Activated CD8-positive, alpha-beta memory T cell treated with anti-CD3 and anti-CD28 coated beads, Interleukin-2, amount 50 U/mL, for 4 hours (primary cell): ENCODE measurements at places on chromosomes 11 and 22.

- DNase-seq: no peak
Observed at GRCh38 chr11:62883673-62884072, 3.0 kb downstream of the SLC3A2 start.

DNA sequence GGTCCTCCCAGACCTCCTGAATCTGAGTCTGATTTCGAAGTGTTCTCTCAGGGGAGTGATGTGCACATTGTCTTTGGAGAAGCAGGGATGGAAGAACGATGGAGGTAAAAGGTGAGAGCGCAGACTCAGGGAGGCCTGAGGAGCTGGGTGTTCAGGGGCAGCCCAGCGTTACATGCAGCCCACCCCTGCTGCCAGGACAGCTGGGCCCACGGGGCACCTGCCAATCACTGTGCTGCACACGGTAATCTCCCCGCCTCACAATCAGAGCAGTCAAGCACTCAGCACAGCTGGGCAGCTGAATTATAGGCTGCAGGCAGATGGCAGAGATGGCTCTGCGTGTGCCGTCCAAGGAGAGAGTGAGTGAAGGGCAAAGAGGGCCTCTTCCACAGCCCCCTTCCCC, 17.9 kb upstream of the HTR3A start:
- no peak for DNase-seq

DNA sequence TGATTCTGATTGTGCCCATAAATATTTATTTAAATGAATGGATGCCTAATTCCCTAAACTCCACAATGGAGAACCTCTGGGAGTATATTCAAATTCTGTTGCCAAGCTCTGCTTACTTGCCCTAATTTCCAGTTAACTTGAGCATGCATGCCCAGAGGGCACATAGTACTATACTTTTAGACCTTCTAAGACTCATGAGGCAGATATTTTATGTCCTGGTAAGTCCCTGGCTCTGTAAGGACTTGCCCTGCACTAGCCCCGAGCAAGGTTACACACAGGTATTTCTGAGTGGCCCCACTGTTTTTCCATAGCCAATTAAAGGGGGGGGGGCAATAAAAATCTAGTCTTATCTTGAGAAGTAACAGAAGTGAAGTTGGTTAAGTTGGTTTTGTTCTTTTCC, 21.1 kb upstream of the CAPRIN1 start:
- no peak for DNase-seq

- no peak for DNase-seq
Observed at GRCh38 chr22:39173050-39173706, 20.7 kb upstream of the CBX7 start.

DNA sequence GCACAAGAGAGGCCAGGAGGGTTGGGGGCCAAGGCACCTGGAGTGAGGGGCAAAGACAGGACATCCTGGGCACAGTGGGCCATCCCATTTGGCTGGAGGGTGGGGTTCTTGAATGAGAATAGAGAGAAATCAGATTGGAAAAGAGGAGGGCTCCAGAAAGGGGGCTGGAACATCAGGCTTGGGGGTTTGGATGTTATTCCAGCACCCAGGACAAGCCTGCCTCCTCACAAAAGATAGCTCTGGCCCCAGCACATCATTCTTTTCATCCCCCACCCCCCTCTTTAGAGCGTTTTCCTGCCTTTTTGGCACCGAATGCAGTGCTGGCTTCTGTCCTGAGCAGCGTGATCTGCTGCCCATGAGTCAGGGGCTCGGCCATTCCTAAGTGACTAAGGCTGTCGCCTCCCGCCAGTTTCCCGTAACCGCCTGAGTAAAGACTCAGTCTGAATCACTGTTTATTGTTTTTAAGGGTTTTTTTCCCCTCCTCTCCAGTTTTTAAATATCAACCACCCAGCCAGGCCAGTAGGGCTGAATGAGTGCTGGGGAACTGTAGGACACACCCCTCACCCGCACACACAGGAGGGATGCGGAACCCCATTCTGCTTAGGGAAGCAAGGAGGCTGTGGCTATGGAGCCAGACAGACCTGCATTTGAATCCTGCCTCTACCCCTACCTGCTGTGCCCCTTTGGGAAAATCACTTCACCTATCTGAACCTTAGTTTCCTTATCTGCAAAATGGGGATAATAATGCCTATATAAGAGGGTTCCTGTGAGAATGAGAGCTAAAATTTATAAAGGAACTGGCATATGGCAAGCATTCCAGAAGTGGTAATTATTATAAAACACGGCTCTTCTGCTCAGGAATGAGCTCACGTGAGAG, 32.4 kb upstream of the NAV2 start:
- no peak for DNase-seq

GRCh38 chr22:44661659-44662569, 40.1 kb upstream of the PRR5 start:
- DNase-seq: no peak

DNA sequence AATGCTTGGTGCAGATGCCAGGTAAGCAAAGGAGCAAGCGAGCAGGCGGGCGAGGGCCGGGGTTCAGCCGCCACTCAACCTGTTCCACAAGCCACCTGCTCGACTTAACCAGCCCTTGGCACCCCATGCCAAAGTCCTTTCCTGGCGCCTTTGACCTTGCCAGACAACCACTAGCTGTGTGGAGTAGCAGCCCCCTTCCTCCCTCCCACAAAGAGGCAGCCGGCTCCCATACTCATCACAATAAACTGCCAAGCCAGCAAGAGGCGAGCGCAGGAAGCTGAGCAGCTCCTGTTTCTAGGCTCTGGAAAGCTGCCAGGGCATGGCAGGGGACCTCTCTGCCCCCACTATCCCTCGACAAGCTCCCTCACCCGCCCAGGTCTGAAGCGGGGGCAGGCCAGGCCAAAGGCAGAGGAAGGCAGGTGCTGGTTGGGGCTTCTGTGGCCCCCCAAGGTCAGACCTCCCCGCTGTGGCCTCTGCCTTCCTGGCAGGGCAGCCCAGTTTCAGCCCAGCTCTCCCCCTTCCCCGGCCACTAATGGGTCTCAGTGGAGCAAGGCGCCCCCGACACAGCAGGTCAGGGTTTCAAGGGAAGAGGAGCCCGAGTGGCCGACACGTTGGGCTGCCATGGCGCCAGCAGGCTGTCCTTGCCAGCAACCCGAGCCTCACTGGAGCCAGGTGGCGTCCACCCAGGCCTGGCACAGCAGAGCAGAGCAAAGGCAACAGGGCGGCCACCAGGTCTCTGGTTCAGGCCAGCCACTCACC, 15.3 kb downstream of the MACROD1 start:
- DNase-seq: no peak

DNA sequence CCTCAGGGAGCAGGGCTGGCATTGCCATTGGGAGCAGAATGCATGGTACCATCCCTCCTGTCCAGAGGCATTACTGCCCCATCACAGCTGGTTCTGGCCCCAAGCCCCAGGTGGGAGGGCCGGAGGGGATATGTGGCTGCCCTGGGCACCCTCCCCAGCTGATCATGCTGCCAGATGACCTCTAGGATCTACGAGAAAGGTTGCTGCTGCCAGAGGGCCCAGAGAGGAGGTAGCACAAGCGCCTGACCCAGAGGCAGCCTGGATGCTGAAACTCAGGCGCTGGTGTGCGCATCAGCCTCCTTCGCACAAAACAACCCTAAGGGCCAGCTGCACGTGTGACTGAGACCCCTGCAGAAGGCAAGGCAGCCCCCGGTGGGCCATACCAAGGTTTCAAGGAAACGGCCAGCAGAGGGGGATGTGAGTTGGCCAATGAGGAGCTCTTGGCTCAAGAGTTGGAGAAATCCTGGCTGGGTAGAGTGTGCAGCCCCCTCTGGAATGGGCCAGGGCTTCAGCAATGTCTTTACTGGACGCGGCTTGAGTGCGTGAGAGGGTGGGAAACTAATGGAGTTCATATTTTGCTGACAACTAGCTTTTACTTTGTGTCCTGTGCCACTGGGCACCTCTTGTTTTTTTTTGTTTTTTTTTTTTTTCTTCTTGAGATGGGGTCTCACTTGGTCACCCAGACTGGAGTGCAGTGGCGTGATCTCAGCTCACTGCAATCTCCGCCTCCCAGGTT, 88.3 kb upstream of the PARVA start:
- DNase-seq: no peak

GRCh38 chr11:45144126-45145082, 2.0 kb upstream of the PRDM11 start:
- DNase-seq: no peak

DNA sequence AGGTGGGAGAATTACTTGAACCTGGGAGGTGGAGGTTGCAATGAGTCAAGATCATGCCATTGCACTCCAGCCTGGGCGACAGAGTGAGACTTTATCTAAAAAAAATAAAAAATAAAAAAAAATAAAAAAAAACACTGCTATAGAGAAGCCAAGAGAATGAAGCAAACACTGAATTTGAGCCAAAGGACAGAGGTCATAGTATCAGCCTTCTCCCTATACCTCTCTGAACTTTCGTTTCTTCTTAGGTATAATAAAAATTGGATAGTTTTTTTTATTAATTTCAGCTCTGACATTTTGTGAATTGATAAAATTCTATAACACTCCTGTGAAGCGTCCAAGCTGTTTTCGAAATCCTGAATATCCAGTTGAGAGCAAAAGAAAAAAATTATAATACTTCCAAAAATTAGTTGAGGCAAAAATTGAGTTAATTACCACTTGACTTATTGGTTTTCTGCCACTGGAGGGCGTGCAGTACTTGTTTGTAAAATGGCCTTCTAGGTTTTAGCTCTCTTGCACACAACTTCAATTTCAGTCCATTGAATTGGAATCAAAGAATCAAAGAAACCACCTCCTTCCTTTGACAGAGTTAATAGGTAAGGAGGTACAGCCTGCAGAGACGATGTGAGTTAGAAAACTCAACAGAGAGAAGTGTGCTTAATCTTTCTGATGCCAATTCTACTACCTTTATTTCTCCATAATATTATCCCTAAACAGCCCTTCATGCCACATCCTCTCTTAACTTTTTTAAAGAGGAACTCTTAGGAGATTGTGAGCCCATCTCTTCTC, 143.2 kb downstream of the BBOX1 start:
- DNase-seq: peak; percentile 19

DNA sequence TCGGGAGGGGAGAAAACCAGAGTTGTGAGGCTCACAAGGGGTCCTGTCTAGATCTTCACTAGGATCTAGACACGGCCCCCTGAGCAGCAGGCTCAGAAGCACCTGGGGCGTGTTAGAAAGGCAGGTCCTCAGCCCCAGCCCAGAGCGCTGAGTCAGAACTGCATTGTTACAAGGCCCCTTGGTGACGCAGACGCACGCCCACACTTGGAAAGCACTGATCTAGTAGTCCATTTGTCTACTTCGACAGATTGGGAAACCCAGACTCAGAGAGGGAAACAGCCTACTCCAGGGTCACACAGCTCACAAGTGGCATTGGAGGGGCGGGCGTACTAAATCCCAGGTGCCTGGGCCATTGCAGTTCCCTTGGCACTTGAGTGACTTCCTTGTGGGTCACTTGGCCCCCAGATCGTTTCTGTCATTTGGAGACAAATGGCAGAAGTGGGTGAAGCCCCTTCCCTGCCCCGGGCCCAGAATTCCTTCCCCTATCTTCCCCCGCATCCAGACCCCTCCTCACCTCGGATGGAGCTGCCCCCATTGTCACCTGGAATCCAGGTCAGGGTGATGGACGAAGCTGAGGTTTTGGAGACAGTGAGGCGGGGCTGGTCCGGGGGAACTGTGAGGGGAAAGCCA, 110.8 kb downstream of the CEP164 start:
- no peak for DNase-seq

DNA sequence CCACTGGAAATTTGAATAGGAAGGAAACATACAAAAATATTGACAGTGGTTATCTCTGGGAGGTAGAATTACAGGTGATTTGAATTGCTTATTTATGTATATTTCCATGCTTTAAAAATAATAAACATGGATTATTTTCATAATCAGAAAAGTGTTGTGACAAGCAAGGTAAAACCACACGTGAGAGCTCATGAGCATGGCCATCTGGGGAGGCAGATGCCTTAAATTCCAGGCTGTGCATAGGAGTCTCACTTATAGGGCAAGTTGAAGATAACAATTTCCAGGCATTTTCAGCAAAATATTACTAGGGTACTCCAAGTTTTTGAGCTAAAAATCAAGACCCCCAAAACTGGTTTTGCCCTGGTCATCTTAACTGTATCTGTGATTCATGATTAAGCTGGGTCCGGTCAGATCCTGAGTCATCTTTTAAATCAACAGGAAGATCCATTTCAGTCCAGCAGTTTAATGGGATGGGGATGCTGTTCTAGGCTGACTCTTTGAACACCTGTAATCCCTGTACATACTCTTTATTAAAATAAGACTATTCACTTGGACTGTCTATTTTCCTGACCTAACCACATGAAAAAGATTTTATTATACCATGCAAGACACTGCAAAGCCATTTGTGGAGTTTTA, 115.8 kb upstream of the NARS2 start:
- DNase-seq: no peak

GRCh38 chr11:118998822-118999221, 884 bp downstream of the CENATAC start:
- DNase-seq: no peak

- DNase-seq: no peak
Observed at GRCh38 chr11:133219543-133219942, 312.8 kb downstream of the OPCML start.

GRCh38 chr11:67666303-67666645, 8.1 kb downstream of the ALDH3B2 start:
- no peak for DNase-seq

DNA sequence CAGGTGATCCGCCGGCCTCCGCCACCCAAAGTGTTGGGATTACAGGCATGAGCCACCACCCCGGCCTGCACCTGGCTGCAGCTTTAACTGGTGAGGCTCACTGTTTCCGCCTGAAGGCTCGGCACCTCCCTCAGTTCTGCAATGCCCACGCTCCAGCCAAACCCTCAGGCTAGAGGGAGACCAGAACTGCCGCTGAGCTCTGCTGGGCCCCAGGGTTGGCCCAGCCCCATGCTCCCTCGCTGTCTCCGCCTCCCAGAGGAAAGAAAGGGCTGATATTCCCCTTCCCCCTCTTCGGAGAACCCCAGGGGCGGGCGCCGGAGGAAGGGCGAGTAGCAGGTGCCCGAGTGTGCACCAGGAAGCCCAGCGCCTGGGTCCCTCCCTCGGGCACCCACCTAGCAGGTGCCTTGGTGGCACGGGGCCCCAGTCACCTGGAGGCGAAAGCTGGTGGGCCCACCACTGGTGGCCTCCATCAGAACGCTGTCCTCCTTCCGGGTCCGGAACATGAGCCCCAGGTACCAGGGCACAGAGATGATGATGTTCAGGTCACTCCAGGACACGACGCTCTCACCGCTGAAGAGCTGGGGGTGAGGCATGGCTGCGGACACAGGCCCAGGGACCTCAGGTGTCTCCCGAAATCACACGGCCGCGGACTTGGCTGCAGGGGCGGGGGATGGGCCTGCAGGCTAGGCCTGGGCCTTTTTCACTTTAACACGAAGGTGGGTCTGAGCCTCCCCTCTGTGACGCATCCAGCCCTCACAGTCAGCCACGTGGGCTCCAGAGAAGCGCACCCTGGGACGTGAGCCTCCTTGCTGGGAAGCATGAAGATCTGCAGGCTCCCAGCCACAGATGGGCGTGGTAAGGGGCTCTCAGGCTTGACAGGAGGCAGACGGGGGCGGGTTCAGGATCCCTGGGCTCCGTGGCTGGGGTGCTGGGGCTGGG, 73.3 kb downstream of the TRMU start:
- DNase-seq: no peak

DNA sequence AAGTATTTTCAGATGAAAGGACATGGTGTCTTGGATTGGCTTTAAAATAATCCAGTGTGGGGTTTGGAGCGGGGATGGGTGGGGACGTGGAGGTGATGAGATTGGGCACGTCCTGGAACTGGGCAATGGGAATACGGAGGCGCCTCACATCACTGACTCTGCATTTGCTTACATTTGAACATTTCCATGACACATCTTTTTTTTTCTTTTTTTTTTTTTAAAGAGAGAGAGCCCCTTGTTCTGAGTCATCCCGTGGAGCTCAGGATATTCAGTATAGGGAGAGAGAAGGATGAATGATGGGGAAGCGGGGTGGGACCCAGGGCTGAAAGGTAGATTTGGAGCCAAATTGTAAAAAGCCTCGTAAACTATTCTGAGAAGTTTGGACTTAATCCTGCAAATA, 142.7 kb downstream of the FBXO7 start:
- DNase-seq: no peak
